ENCODE measurements at places on chromosomes 11 and 22.

DNA sequence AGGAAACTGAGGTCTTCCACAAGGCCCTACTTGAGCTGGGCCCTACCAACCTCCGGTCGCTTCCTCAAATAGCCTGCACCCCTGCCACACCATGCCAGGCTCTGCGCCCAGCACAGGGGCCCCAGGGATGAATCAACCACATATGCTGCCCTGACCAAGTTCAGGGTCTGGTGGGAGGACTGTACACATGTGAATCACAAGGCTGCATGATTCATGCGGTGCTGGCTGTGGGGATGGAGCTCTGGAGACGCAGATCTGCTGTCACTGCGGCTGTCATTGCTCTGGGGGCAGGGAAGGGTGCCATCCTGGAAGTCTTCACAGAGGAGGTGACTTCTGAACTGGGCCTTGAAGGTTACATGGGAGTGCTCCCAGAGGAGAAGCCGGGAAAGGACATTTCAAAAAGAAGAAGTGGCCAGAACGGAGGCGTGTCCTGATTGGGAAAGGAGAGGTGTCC lies 21.5 kb downstream of the CYTH4 start:
- H3K27ac ChIP-seq, result peak overlapping the region; percentile 80
- no peak for DNase-seq
- peaks cover 64% of the 10 kb centered on the region for H3K4me1 ChIP-seq
- peaks cover 5% of the 10 kb centered on the region for H3K36me3 ChIP-seq
- H3K27me3 ChIP-seq, result no peaks in the 10 kb centered on the region

DNA sequence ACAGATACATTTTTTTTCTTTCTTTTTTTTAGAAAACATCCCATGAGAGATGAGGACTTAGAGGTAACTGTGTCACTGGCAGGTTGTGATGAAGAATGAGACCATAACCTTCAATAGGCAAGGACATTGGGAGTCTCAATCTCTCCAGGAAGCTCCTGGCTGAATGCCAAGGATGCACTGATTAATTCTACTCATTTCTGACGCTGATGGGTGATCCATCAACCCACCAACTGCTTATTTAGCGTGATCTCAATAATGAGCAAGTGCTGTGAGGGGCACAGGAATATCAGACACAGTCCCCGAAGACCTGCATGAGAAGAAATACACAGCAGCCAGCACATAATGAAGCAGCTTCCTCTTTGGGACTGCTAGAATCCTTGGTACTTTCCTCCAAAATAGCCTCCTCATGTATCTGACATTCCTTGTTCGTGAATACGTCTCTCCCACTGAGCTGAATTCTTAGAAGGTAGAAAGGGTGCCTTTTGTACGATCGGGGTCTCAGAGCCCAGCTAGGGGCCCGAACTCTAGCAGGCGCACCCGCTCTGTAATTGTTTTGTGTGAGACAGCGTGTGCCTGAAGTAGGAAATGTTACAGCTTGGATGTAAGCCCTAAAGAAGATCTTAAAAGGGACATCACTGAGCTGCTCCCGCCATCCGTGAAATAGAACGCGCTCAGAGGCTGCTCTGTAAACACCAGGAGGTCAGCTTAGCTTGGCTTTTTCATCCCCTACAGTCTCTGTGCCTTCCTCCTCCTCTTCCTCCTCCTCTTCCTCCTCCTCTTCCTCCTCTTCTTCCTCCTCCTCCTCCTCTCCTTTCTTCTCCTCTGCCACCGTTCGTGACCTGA lies 7.2 kb downstream of the CLMP start:
- peaks cover 13% of the 10 kb centered on the region for H3K4me1 ChIP-seq
- H3K27ac ChIP-seq, result no peak overlapping the region
- H3K27me3 ChIP-seq, result peaks cover 77% of the 10 kb centered on the region

DNA sequence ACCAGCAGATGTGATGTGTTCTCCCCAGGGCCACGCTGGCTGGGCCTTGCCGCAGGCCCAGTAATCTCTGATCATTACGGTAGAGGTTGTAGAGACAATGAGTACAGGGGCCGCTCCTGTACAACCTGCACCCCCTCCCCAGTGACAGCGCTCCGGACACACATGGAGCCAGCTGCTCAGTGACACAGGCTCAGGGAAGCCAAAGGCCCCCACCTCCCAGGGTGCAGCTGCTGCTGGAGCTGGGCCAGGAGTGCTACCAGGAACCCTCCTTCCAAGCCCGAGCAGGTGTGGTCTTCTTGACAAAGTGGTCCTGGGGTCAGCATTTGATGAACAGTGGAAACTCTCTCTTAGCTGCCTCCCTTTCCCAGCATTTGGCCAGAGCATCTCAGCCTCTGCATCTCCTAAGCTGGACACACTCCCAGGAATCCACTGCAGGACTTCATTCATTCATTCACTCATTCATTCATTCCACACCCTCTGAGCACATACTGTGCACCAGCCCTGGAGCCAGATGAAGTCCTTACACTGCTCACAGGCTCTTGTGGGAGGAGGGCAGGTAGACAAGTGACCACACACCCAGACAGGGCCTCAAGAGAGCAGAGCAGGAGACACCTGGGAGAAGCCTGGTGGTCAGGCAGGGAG lies 49.6 kb upstream of the MPEG1 start:
- no peak overlapping the region for H3K4me3 ChIP-seq
- no peak for DNase-seq
- no peaks in the 10 kb centered on the region for H3K36me3 ChIP-seq
- peak overlapping the region; percentile 27 for H3K27ac ChIP-seq
- no peaks in the 10 kb centered on the region for H3K27me3 ChIP-seq

GRCh38 chr22:16957781-16958180 lies 50.2 kb downstream of the GAB4 start:
- H3K36me3 ChIP-seq, result no peaks in the 10 kb centered on the region
- H3K4me3 ChIP-seq, result no peak overlapping the region
- H3K27ac ChIP-seq, result no peak overlapping the region
- H3K4me1 ChIP-seq, result peaks cover 5% of the 10 kb centered on the region
- H3K27me3 ChIP-seq, result peaks cover 7% of the 10 kb centered on the region

DNA sequence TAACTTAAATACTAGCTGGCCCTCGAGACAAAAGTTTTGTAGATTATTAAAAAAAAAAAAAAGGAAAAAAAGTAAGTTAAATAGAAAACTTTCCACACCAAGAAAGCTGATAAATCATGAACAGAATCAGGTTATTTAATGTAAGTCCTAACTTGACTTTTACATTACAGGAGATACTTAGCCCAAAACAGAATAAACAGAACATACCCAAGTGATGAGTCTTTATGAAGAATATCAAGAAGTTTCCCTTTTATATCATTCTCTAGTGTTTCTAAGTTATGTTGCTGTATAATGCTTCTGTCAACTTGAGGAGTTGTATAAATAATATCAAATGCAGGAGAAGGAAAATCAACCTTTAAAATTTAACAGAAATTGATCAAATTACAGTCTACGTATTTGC lies 44.5 kb upstream of the RPS13 start:
- H3K36me3 ChIP-seq, result peaks cover 1% of the 10 kb centered on the region
- no peak for DNase-seq
- H3K4me1 ChIP-seq, result no peaks in the 10 kb centered on the region
- no peak overlapping the region for H3K4me3 ChIP-seq
- H3K27me3 ChIP-seq, result no peaks in the 10 kb centered on the region
- no peak overlapping the region for H3K27ac ChIP-seq

GRCh38 chr11:9601037-9601875 lies 27.8 kb downstream of the WEE1 start:
- peak overlapping the region; percentile 93 for H3K27ac ChIP-seq
- peaks cover 4% of the 10 kb centered on the region for H3K36me3 ChIP-seq
- DNase-seq, result peak; percentile 27
- H3K4me1 ChIP-seq, result peaks cover 15% of the 10 kb centered on the region
- H3K27me3 ChIP-seq, result no peaks in the 10 kb centered on the region

GRCh38 chr11:34169686-34170085 lies 64.3 kb downstream of the NAT10 start:
- H3K4me3 ChIP-seq, result no peak overlapping the region
- H3K4me1 ChIP-seq, result peaks cover 1% of the 10 kb centered on the region
- H3K27me3 ChIP-seq, result peaks cover 28% of the 10 kb centered on the region
- DNase-seq, result no peak

- H3K4me3 ChIP-seq, result no peak overlapping the region
- DNase-seq, result no peak
- peaks cover 2% of the 10 kb centered on the region for H3K4me1 ChIP-seq
- H3K27ac ChIP-seq, result no peak overlapping the region
- H3K36me3 ChIP-seq, result no peaks in the 10 kb centered on the region
- peaks cover 47% of the 10 kb centered on the region for H3K27me3 ChIP-seq
Measured at GRCh38 chr11:62176766-62177165, 13.2 kb upstream of the SCGB1D1 start.

DNA sequence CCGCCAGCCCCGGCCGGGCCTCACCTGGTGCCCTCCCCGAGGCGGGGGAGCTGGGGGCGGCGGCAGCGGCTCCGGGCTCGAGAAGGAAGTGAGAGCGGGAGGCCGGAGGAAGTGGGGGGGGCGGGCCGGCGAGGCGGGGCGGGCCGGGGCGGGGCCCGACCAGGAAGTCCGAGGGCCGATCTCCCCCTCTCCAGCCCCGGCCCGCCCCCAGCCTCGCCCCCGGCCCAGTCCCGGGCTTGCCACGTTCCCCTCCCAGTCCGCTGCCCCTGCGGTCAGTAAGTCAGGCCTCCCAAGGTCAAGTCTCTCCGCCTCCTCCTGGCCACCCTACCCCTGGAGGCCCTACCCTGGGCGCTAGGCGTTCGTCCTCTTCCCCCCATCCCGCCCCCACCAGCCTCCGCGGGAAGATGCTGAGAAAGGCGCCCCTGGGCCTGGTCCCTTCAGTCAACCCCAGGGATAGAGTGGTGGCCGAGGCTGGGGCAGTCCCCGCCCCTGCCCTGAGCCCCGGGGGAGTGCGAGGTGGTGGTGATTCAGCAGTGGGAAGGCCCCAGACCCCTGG lies at the start of gene RHOG:
Gene RHOG, minus strand, starts transcription at position 90 of the 556 bp plus-strand sequence. CDS start 12,821 bp downstream, outside the sequence.
- H3K4me1 ChIP-seq, result peaks cover 28% of the 10 kb centered on the region
- peak within 1 kb of the TSS; percentile 97 for H3K4me3 ChIP-seq
- H3K27ac ChIP-seq, result peak within 1 kb of the TSS; percentile 98
- H3K36me3 ChIP-seq, result peaks cover 9% of the 10 kb centered on the region
- DNase-seq, result peak; percentile 42

- DNase-seq, result no peak
- H3K4me1 ChIP-seq, result no peaks in the 10 kb centered on the region
Measured at GRCh38 chr11:125968354-125968753, 22.5 kb downstream of the VSIG10L2 start.

DNA sequence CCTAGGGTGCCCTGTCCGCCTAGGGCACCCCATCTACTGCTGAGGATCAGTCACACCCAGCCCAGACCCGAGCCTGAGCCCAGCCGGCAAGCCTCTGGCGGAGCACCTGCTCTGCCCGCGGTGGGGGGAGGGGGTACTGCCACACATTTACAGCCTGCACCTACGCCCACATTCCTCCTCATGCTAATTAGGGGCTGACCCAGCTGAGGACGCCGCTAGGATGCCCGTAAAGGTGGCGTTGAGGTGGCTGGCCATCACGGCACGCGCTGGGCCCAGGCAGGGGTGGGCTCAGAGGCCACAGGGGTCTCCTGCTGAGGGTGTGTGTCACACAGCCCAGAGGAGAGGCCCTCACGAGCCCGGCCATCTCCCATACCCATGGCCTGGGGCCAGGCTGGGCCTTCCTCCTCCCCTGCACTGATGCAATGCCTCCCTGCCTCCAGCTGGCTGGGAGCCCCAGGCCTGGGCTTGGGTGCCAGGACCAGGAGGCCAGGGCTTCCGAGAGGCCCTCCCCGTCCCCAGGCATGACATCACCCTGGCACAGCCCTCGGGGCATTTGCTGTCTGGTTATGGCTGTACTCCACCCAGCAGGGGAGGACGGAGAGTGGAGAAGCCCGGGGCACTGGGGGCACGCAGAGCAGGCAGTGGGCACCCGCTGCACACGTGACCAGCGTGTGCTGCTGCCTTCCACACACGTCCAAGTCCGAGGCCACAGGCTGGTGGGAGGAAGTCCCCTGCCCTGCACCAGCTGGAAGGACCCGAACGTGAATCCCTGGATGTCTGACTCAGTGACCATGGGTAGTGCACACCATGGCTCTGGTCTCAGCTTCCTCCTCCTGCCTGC lies 12.7 kb downstream of the DUSP8 start:
- no peak overlapping the region for H3K27ac ChIP-seq
- H3K27me3 ChIP-seq, result no peaks in the 10 kb centered on the region
- DNase-seq, result no peak
- peaks cover 2% of the 10 kb centered on the region for H3K36me3 ChIP-seq
- peaks cover 2% of the 10 kb centered on the region for H3K4me1 ChIP-seq
- H3K4me3 ChIP-seq, result peak overlapping the region; percentile 39

DNA sequence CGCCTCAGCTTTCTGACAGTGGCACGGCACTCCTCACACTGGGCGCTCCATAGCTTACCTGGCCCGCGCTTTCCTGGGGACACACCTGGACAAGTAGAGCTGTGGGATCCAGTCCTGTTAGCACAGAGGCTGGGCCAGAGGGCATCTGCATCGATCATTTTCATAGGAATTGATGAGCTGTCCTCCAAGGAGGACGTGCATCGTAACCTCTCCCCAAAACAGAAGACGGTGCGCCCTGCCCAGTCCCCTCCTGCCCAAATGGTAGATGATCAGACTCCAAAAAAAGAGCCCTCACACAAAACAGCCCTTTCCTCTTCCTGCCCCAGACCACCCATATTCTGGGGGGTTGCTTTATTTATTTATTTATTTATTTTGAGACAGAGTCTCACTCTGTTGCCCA lies 161.2 kb downstream of the CTTN start:
- no peak for DNase-seq
- H3K4me3 ChIP-seq, result no peak overlapping the region
- H3K4me1 ChIP-seq, result no peaks in the 10 kb centered on the region
- peaks cover 22% of the 10 kb centered on the region for H3K27me3 ChIP-seq
- no peak overlapping the region for H3K27ac ChIP-seq

DNA sequence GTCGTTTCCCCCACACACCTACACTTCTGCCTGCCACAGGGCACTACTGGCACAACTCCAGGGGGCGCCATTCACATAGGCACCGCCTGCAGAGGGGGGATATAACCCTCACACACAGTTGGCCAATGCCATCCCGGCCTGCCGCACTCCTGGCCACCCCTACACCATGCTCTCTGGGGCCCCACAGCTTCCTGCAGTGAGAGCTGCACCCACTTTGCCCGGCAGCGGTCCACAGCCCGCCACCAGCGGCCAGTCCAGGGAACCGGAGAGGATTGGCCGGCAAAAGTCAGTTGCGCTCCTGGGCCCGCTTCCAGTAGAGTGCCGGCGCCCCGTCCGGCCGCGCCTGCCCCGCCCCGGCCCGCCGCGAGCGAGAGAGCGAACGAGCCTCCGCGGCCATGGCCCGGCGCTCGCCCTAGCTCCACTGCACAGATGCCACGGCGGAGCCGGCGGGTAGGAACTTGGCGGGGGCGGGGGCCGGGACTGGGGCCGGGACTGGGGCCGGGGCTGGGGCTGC lies 25.6 kb upstream of the SUSD2 start:
- peak overlapping the region; percentile 96 for H3K27ac ChIP-seq
- H3K4me3 ChIP-seq, result peak overlapping the region; percentile 94
- peaks cover 2% of the 10 kb centered on the region for H3K36me3 ChIP-seq
- DNase-seq, result no peak

GRCh38 chr11:129739339-129739738 lies 76.3 kb upstream of the TMEM45B start:
- H3K27me3 ChIP-seq, result peaks cover 10% of the 10 kb centered on the region
- no peak for DNase-seq
- H3K36me3 ChIP-seq, result no peaks in the 10 kb centered on the region
- H3K27ac ChIP-seq, result no peak overlapping the region

DNA sequence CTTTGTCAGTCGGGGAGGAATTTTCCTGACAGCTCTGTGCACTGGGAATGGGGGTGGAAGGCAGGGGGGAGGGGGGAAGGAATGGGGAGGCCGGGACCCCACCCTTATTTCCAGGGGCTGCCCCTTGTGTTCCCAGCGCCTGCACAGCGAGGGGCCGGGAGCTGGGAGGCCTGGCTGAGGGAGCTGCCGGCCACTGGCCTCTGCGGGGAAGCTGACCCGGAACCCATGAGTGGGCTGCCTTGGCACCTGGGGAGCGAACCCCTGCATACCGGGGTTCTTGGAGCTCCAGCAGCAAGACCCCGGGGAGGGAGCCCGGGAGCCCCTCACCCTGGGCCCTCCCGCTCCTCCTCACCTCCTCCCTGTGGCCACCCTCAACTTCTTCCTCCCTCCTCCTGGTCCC lies 3.5 kb downstream of the H19 start:
- H3K36me3 ChIP-seq, result no peaks in the 10 kb centered on the region
- no peak for DNase-seq
- H3K4me1 ChIP-seq, result peaks cover 2% of the 10 kb centered on the region

Measured in T-helper 17 cell (primary cell).